ENCODE measurements at places on chromosomes 16 and 17. TPM values are rescaled to one million over a fixed set of nuclear protein-coding genes. Genes with fewer than 3 reads are reported as not detected.

Gene TEKT5
- total RNA-seq, result 0.13 TPM

Gene KRT9
- total RNA-seq, result 0.07 TPM

Gene HOXB4
- total RNA-seq, result 4.6 TPM

Gene SLC6A2
- not detected for total RNA-seq

Gene C17orf113
- 0.33 TPM for total RNA-seq

Gene SLC2A4
- 0.10 TPM for total RNA-seq

Gene CTRB2
- not detected for total RNA-seq

Gene PYDC1
- not detected for total RNA-seq

Gene KRTAP16-1
- total RNA-seq, result not detected

Gene DYNLRB2
- total RNA-seq, result not detected

Gene C17orf67
- 0.91 TPM for total RNA-seq

Gene PLSCR3
- total RNA-seq, result 52.9 TPM

Gene PDILT
- total RNA-seq, result not detected

Gene EPX
- not detected for total RNA-seq

Gene KRTAP4-2
- not detected for total RNA-seq

Gene TNS4
- total RNA-seq, result not detected

Gene NKD1
- total RNA-seq, result 0.17 TPM

Gene NLGN2
- total RNA-seq, result 28.4 TPM

Gene EME1
- total RNA-seq, result 4.0 TPM

Gene TBC1D28
- total RNA-seq, result not detected

Gene SCARF1
- 0.33 TPM for total RNA-seq

Gene FBXO39
- total RNA-seq, result 0.07 TPM

Gene FBXW10
- total RNA-seq, result not detected

Gene CDH5
- total RNA-seq, result 3.6 TPM

Gene C16orf74
- total RNA-seq, result 2.9 TPM

Gene KRTAP4-8
- total RNA-seq, result not detected

All from smooth muscle cell of the pulmonary artery (primary cell).